ENCODE measurements at places on chromosomes 12 and 14.
A peak's percentile ranks its signal among the peaks of the same experiment; 100 is the strongest.

- no peak for DNase-seq
Observed at GRCh38 chr14:100302616-100303015, 3.6 kb downstream of the SLC25A29 start.

- DNase-seq = no peak
Observed at GRCh38 chr12:89230376-89231315, 121.7 kb downstream of the DUSP6 start.

DNA sequence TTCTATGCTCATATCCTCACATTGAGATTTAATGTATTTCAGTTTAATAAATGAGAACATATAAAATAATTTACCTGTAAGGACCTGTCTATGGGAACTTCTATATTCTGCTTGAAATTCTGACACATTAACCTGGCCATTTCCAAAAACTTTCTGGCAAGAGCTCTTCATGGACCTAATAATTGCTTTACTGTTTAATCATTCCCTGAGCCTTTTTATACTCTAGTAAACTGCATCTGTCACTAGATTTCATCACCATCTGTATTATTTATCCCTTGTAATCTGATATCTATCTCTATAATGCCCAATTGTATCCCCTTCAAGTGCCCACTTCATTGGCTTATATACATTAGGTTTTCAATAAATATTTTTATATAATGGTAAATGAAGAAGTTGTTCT lies 327.7 kb downstream of the RAD51B start:
- no peak for DNase-seq

DNA sequence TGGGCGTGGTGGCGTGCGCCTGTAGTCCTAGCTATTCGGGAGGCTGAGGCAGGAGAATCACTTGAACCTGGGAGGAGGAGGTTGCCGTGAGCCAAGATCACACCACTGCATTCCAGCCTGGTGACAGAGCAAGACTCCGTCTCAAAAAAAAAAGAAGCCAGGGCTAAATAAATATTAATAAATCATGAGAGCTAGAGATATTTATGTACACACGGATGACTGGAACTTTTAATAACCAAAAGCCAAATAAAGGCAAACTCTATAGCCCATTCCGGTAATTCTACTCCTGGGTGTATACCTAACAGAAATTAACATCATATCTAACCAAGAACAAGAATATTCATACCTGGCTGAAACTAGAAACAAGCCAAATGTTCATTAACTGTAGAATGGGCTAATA lies 7.7 kb upstream of the TRAFD1 start:
- no peak for DNase-seq

GRCh38 chr14:70168406-70168805 lies 20.3 kb downstream of the SLC8A3 start:
- no peak for DNase-seq

DNA sequence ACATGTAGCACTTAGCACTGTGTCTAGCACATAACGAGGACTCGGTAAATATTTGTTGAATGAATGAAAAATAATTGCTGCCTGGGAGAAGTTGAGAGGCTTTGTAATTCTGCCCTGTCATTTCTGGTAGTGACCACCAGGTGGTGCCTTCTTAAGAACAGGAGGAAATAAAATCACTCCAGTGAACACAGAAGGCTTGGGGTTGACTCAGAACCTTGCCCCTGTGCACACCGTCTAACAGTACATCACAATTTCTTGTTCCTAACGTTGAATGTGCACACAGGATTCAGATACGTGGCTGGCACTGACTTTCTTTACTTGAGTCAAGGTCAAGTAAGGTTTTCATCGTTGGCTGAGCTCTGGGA lies 91.8 kb downstream of the RGS6 start:
- peak; percentile 3 for DNase-seq

DNA sequence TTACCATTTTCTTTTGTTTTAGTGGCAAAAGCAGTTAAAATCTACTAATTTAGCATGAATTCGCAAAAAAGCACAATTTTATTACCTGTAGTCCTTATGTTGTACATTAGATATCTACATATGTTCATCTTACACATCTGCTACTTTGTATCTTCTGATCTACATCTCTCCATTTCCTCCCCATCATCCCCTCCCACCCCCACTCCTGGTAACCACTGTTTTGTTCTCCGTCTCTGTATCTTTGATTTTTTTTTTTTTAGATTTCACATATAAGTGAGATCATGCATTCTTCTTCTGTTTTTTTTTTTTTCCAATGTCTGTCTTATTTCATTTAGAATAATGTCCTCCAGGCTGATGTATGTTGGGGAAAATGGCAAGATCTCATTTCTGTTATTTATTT lies 922.7 kb downstream of the VRK1 start:
- no peak for DNase-seq

- no peak for DNase-seq
Observed at GRCh38 chr12:1795221-1795784, 25.1 kb upstream of the LRTM2 start.

DNA sequence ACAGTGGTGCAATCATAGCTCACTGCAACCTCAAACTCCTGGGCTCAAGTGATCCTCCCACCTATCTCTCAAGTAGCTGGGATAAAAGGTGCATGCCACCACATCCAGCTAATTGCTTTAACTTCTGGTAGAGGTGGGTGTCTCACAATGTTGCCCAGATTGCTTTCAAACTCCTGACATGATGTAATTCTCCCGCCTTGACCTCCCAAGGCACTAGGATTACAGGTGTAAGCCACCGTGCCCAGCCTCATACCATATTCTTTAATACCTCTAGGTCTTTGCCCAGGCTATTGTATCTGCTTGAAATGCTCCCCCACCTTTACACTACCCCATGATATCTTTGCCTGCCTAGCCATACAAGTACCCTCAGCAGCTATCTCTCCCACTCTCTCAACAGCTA lies 11.3 kb downstream of the R3HDM2 start:
- no peak for DNase-seq

GRCh38 chr12:104638851-104639240 lies 182.1 kb downstream of the CHST11 start:
- DNase-seq = no peak

GRCh38 chr14:96574171-96574632 lies 72.0 kb downstream of the PAPOLA start:
- DNase-seq = no peak

DNA sequence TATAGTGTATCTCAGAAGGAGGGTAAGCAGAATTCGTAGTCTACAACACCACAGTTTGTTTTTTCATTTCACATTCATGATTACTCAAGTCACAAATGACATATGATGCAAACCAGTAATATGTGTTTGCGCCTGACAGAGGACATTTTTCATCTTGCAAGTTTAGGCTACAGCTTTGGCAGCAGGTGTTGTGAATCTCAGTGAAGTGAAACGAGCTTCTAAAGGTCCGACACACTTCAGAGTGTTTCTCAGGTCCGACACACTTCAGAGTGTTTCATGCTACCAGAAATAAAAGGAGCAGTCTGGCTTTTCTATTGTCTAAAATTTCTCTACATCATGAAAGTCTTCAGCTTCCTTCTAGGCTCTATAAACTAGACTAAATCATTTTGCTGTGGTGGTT lies 22.7 kb downstream of the CLEC14A start:
- no peak for DNase-seq

DNA sequence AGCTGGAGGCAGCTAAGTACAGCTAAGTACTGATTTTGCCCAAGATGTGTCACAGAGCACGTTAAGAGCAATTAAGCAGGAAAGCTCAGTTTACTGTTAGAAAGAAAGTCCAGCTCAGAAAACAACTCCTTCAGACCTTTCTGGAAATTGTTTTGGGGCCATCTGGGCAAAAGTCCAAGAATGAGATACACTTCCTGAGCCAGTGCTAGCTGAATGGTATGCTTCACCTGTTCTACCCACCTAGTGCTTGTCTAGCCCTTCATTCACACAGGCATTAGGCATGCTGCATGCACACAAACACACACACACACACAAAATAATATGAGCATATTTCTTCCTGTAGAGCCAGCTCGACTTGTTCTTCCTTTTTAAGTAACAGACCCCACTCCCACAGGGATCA lies 6.6 kb upstream of the IKZF4 start:
- peak; percentile 71 for DNase-seq

DNA sequence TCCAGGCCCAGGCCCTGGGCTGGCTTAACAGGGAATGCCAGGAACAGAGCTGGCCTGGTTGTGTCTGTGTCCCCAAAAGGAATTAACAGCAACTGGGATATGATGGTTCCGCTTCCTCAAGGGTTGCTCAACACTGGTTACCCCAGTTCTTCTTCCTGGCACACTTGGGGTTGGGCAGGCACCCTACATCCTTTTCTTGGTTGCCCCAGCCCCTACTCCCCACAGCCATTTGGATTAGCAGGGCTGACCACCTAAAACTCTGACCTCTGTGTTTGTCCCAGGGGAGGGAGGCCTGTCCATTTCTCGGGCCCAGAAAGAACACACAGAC lies 30.8 kb downstream of the NCKAP5L start:
- DNase-seq = no peak

- DNase-seq = no peak
Observed at GRCh38 chr12:2976581-2976996, 17.4 kb downstream of the TEAD4 start.

- DNase-seq = no peak
Observed at GRCh38 chr14:81132468-81132867, 88.3 kb downstream of the GTF2A1 start.

GRCh38 chr14:71361336-71361735 lies 454.1 kb downstream of the PCNX1 start:
- DNase-seq = peak; percentile 14

DNA sequence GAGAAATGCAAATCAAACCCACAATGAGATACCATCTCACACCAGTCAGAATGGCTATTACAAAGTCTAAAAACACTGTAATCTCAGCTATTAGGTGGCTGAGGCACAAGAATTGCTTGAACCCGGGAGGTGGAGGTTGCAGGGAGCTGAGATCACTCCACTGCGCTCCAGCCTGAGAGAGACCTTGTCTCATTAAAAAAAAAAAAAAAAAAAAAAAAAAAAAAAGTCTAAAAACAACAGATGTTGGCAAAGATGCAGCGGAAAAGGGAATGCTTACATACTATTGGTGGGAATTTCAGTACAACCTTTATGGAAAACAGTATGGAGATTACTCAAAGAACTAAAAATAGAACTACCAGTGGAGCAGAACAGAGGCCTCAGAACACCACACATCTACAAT lies 19.0 kb upstream of the ATF7 start:
- DNase-seq = no peak

DNA sequence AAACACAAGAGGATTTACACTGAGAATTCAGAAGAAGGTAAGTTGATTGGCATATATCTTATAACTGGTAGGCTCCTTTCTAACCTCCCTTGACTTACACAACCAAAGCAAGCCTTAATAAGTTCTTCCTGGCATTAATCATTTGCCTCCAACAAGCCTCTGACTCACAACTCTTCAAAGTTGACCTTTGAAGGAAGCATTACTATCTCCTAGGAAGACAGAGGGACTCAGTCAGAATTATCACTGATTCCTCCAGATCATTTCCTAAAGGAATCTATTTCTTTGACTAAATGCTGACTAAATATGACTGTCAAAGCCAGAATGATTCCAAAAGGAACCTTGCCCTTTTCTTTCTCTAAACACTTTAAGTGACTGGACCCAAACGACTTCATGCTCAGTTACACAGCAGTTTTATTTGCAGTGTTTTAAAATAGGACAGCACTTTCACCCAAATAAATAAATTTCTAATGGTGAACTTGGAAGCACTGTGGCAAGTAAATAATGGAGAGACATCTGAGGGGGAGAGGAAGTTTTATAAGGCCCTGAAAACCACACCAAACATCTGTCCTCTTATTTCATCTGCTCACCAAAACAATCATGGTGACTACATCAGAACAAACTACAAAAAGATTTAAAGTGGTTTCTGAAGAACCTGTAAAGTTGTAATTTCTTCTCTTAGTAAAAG lies 128.2 kb downstream of the KLHL28 start:
- no peak for DNase-seq

DNA sequence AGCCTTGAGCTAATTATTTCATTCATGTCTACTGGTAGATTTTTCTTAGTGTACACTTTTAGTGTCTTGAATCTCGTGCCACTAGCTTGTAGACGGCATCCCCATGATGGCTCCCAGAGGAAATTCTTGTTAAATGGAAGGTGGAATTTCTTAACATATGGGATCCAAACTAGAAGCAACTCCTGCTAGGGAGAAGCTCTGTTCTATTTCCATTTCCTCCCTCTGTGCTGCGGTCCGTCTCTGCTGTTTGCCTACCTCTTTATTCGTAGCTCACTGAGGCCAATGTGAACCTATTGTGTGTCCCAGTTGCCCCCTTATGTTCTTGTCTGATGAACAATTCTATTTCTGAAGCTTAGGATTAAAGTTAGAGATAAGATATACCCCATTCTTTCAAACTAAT lies 588 bp downstream of the PIK3C2G start:
- no peak for DNase-seq

- no peak for DNase-seq
Observed at GRCh38 chr14:103569408-103569807, 6.6 kb downstream of the COA8 start.

- DNase-seq = no peak
Observed at GRCh38 chr12:666766-667308, 3.6 kb upstream of the NINJ2 start.

DNA sequence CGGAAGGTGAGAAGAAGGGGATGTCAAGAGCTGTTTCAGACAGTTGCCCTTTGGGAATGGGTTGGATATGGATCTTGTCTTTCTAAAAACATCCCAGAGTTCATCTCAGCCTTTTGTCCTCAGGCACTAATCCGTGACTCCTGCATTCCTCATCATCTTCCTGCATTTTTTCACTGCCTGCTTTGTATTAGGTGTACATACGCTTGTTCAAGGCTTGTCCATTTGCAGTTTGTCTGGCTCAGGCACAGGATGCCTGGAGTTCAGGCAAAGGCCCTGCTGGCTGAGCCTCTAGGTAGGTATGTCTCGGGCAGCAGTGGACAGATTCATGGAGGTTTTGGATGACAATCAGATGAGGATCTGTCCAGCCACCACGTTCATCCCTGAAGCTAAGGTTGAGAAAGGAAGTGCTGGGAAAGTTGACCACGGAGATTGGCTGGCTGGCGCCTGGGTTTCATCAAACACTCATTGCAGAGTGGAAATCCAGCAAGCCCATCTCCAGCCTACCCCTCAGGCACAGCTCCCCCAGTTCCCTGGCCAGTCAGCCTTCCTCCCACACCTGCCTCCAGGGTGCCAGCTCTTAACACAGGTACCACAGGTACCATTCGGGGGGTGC lies 12.4 kb upstream of the TMEM106C start:
- no peak for DNase-seq

- DNase-seq = no peak
Observed at GRCh38 chr14:74841230-74842207, 34.4 kb downstream of the PROX2 start.

DNA sequence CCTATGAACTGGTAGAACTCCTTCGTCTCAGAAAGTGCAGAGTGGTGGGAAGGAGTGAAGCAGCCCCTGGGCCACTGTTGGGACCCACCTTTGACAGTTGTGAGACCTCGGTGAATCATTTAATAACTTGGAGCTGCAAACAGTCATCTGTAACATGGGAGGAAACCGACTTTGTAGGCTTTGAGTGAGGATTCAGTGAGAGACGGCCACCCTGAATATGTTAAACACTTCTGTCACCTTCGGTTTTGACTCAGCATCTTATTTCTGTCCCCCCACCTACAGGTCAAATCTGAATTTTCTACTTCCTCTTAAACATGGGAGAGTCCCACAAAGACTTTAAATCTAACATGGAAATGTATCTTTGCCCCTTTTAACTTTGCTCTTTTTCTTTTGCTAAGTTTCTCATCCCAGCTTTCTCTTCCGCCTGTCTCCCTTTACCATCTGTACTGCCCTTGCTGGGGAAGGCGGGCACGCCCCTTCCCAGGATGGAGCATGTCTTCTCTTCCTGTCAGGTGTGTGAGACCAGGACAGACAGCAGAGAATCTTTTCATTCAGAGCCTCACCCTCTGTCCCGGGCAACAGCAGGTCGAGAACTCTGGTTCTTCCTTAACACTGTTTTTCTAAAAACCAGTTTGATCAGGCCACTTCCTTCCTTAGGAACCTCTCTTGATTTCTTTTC lies 37.1 kb downstream of the ZC3H14 start:
- DNase-seq = no peak
